Uterus (tissue), 4 donors: ENCODE measurements at places on chromosomes 1 and 21. TPM values are rescaled to one million over a fixed set of nuclear protein-coding genes. Genes with fewer than 3 reads are reported as not detected.

DNASE2B gene
- not detected for total RNA-seq

RAP1GAP gene
- not detected for total RNA-seq

- no peak for DNase-seq
- no peak overlapping the region for H3K27ac ChIP-seq
- no peaks in the 10 kb centered on the region for H3K27me3 ChIP-seq
- no peak overlapping the region for H3K4me3 ChIP-seq
- no peaks in the 10 kb centered on the region for H3K4me1 ChIP-seq
- H3K36me3 ChIP-seq: no peaks in the 10 kb centered on the region
These were observed 8.4 kb upstream of the IL12RB2 start for GRCh38 chr1:67299296-67299695.

- H3K4me3 ChIP-seq: no peak overlapping the region
- H3K27ac ChIP-seq: peak overlapping the region; percentile 96
- DNase-seq: no peak
- no peaks in the 10 kb centered on the region for H3K36me3 ChIP-seq
- no peaks in the 10 kb centered on the region for H3K27me3 ChIP-seq
These were observed 582.5 kb downstream of the USP25 start for GRCh38 chr21:16312321-16312720.

DNA sequence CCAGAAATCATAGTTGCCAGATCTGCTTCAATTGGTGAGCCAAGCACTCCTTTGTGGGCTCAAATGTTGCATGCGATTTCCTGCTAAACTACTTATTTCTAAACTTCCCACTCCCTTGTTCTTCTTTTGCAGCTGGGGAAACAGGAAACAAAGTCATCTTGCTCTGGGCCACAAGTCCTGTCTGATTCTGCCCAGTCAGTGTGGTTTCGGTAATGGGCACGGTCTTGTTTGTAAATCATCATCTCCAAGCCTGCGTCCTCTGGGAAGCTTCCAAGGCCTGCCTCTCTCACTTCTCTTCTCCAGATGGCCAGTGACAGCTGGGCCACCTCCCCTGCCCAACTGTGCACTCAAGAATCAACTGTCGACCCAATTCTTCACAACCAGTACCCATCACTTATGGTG is 4.4 kb downstream of the S100A8 start:
- no peak overlapping the region for H3K27ac ChIP-seq
- no peak overlapping the region for H3K4me3 ChIP-seq
- no peak for DNase-seq

- no peak overlapping the region for H3K4me3 ChIP-seq
- no peaks in the 10 kb centered on the region for H3K27me3 ChIP-seq
- no peak overlapping the region for H3K27ac ChIP-seq
- H3K36me3 ChIP-seq: no peaks in the 10 kb centered on the region
- H3K4me1 ChIP-seq: no peaks in the 10 kb centered on the region
These were observed 57.6 kb upstream of the FMO3 start for GRCh38 chr1:171032822-171033702.
